ENCODE measurements at places on chromosomes 4 and X. TPM values are rescaled to one million over a fixed set of nuclear protein-coding genes. Genes with fewer than 3 reads are reported as not detected.

GK gene
- 1.0 TPM for total RNA-seq

SSX1 gene
- total RNA-seq: not detected

GPR173 gene
- 8.4 TPM for total RNA-seq

SEPTIN11 gene
- 49.4 TPM for total RNA-seq

BRS3 gene
- total RNA-seq: 0.28 TPM

CT45A3 gene
- total RNA-seq: not detected

PRSS12 gene
- total RNA-seq: 14.1 TPM

AIMP1 gene
- 42.4 TPM for total RNA-seq

HTRA3 gene
- 28.5 TPM for total RNA-seq

SPATA18 gene
- total RNA-seq: 0.29 TPM

GRCh38 chr4:24979554-24979953, 51.2 kb downstream of the LGI2 start:
- no peak for DNase-seq

- no peak for DNase-seq
Observed at GRCh38 chr4:10584042-10584441, 100.5 kb downstream of the CLNK start.

DNA sequence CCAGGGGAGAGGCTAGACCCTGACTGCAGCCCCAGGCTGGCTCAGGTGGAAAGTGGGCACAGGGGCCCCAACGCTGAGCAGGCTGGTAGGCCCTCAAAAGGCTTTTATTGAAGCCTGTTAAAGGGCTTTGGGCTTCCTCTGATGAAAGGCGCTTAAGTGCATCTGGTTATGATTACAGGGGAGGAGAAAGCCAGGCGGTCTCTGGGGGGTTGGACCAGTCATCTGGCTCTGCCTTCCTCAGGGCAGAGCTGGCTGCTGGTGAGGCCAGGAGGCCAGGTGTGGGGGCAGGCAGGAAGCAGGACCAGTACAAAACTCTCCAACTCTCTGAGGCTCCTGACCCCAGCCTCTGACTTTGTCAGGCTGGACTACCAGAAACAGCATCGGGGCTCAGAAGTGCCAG, 68.8 kb upstream of the BCOR start:
- peak; percentile 18 for DNase-seq

GRCh38 chr4:150578745-150579501, 3.0 kb upstream of the MAB21L2 start:
- no peak for DNase-seq

- DNase-seq: no peak
Observed at GRCh38 chr4:88756149-88756548, 58.5 kb upstream of the NAP1L5 start.

DNA sequence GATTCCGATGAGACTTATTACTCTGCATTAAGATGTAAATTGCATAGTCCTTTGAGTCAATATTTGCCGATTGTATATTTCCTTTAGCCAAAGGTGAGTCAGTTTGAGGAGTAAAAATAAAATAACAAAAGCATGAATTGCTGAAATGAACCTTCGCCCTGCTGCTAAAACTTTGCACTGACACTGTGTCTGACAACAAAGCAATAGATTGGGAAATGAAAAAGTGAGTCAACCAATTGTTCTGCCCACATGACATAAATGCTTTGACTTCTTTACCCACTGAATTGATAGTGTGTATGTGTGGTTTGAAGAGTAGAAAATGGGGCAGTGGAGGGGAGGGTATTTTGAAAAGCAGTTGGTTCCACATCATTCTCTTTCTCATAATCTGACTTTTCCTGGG, 88.4 kb upstream of the AFF2 start:
- DNase-seq: no peak

DNA sequence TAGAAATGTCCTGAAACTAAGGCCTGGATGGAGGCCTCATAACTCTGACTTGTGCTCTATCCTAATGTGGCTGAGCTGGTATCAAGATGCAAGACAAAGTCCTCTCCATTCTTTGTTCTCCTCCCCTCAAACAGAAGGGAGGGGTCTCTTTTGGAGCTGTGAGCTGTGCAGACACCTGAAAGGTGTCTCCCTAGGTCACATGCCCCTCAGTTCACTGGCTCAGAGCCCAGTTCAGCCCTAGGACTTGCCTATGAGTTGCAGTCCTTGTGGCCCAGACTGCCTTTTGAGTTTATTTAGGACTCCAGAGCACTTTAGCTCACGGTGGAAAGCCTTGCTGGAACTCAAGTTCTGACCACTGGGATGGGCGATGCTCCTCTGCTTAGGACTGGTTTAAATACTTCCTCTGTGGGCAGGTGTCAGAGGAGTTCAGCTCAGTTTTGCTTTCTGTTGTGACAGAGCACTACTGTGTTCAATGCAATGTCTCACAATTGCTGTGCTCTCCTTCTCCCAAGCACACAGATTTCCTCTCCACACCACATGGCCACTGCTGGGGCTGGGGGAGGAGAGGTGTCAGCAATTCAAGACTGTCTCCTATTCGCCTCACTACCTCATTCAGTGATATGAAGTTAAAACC, 84.8 kb upstream of the ZNF827 start:
- DNase-seq: no peak

DNA sequence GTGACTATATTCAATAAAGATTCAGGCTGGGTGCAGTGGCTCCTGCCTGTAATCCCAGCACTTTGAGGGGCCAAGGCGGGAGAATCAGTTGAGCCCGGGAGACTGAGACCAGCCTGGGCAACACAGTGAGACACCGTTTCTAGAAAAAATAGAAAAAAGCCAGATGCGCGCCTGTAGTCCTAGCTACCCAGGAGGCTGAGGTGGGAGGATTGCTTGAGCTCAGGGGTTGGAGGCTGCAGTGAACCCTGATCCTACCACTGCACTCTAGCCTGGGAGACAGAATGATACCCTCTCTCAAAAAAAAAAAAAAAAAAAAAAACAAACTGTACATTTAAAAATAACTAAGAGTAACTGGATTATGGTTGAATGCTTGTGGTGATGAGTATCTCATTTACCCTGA, 1.1 kb downstream of the NUDT6 start:
- DNase-seq: no peak

- no peak for DNase-seq
Observed at GRCh38 chrX:50594788-50595187, 124.2 kb upstream of the DGKK start.

GRCh38 chr4:172169871-172170270, 356.7 kb downstream of the GALNTL6 start:
- DNase-seq: no peak

- no peak for DNase-seq
Observed at GRCh38 chr4:3266076-3266475, 17.1 kb downstream of the MSANTD1 start.

DNA sequence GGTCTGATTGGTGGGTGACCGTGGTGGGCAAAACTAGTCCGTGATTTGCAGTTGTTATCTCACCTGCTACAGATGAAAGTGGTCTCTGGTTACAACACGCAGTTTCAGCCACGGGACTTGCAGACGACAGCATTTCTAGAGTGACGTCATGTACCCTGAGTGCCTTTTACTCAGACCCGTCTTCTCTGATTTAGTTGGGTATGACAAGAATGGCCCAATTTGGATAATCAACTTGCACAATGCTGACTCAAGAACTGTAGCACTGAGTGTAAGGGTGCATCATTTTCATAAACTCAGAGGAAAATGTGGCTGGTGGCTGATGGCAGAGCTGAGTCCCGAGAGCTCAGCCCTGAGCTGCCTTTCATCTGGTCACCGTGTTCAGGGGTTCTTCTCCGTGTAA, 281.4 kb upstream of the FRG1 start:
- DNase-seq: no peak

- no peak for DNase-seq
Observed at GRCh38 chr4:123480706-123481418, 84.3 kb downstream of the SPRY1 start.

GRCh38 chr4:52369649-52370048, 289.5 kb downstream of the USP46 start:
- no peak for DNase-seq

DNA sequence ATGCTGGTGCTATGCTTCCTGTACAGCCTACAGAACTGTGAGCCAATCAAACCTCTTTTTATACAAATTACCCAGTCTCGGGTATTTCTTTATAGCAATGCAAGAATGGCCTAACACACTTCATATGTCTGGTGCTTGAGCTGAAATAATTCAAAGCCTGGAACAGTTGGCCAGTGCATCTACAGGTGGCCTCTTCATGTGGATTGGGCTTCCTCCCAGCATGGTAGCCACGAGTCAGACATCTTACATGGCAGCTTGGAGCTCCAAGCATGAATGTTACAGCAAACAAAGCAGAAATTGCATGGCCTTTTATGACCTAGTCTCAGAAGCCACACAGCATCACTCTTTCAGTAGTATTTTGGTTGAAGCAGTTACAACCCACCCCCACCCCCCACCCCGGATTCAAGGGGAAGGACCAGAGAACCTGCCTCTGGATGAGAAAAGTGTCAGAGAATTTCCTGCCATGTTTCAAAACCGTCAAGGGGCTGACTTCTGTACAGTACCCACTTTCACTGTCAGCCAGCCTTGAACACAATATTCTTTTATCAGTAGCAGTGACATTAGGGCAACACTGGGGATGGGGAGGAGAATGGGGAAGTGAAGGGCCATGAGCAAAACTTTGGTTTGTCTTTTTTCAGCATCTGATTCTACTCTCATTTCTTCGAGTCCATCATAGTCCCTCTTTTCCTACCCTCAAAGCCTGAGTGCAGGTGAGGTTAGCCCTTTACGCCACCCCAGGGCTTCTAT, 368.7 kb downstream of the BCOR start:
- DNase-seq: no peak

GRCh38 chr4:186404562-186405134, 138.7 kb downstream of the F11 start:
- DNase-seq: no peak

DNA sequence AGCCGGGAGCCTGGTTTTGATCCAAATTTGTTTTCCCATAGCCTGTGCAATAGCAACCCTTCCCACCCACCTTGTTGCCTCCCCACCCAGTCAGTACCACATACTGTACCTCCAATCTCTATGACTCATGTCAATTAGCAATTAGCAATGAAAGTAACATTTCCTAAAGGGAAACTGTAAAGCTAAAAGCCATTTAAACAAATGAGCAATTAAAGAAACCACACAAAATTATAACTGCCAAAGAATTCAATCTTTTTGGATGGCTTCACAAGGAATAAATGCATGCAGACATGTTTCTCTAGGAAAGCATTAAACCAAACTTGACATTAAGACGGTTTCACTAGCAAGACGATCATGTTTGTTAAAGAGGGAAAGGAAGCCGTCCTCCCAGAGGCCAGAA, 169.0 kb upstream of the MAP3K15 start:
- no peak for DNase-seq

DNA sequence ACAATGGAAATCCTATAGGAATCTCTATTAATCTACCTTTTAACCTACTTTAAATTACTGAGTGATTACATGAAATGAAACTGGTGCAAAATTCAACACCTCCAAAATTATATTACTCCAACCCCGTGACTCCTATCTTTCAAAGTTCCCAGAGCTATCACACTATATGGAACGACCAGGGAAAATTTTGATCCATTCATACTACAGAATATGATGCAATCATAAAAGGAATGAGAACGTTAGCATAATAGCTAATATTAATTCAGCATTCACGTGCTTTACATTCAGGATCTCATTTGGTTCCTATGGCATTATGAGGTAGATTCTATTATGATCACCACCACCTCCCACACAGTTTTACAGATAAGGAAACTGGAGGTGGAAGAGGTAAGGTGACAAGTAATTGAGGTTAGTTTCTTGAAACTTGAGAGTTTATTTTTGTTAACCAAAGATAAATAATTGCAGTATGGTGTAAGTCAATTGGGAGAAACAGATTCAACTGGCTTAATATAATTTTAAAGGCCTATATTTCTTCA, 29.4 kb upstream of the INTS6L start:
- DNase-seq: no peak

GRCh38 chr4:8277356-8278008, 7.9 kb downstream of the HTRA3 start:
- DNase-seq: no peak

DNA sequence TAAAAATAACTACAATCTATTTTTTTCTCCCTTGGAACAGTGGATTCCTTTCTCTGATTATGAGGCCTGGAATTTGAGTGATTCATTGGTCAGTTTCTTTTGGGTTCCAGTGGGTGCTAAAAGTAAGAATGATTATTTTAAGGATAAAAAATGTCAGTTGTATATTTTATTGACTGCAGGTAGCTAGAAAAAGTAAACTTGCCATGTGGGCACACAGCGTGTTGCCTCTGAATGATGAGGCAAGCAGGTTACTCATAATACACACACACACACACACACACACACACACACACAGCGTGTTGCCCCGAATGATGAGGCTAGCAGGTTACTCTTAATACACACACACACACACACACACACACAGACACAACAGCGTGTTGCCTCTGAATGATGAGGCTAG, 13.8 kb downstream of the GALNT7 start:
- DNase-seq: no peak

DNA sequence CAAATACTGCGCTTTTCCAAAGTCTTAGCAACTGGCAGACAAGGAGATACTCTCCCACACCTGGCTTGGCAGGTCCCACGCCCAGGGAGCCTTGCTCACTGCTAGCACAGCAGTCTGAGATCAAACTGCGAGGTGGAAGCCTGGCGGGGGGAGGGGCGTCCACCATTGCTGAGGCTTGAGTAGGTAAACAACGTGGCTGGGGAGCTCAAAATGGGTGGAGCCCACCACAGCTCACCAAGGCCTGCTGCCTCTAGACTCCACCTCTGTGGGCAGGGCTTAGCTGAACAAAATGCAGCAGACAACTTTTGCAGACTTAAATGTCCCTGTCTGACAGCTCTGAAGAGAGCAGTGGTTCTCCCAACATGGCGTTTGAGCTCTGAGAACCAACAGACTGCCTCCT, 23.0 kb upstream of the NFKB1 start:
- DNase-seq: no peak

- no peak for DNase-seq
Observed at GRCh38 chr4:151034829-151035228, 19.7 kb upstream of the LRBA start.

GRCh38 chr4:76674983-76675382, 223.0 kb downstream of the SOWAHB start:
- DNase-seq: no peak

DNA sequence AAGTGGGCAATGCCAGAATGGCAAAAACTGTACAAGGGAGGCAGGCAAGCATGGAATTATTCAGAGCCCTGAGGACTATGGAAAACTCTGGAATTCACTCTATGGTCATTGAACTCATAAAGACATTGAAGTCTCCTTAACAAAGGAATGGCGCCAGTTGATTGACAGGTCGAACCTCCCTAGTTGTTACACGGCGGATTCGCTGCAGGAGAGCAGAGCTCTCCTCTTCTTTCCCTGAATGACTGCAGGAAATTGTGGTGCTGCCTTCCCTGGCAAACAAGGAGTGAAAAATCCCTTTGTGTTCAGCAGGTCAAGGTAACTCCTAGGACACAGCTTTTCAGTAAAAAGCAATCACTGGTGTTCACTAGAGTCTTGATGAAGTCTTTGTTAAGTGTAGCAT, 732.8 kb upstream of the FRG1 start:
- no peak for DNase-seq

DNA sequence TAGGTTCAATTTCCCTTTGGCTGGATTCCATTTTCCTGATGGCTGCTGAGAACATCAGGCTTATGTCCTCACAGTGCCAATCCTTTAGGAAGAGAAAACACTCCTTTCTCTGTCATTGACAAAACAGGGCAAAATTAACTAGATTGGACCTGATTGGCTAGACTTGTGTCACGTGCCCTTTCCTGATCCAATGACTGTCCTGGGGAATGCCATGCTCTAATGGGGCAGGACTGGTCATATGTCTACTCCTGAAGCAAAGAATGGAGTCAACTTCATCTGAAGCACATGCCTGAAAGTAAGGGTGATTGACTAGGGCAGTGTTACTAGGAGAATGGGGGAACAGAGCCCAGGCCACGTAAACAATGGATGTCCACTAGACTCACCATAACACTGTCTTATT, 220.4 kb downstream of the KDR start:
- no peak for DNase-seq

All from uterus (tissue), 4 donors.